ENCODE measurements at places on chromosomes 11 and 22.

- no peak for DNase-seq
These were observed 89.8 kb upstream of the MS4A8 start for GRCh38 chr11:60609632-60610031.

- no peak for DNase-seq
These were observed 3.3 kb downstream of the PLEKHA7 start for GRCh38 chr11:17010851-17011420.

GRCh38 chr11:1402355-1403077 lies 12.8 kb downstream of the BRSK2 start:
- DNase-seq = no peak

DNA sequence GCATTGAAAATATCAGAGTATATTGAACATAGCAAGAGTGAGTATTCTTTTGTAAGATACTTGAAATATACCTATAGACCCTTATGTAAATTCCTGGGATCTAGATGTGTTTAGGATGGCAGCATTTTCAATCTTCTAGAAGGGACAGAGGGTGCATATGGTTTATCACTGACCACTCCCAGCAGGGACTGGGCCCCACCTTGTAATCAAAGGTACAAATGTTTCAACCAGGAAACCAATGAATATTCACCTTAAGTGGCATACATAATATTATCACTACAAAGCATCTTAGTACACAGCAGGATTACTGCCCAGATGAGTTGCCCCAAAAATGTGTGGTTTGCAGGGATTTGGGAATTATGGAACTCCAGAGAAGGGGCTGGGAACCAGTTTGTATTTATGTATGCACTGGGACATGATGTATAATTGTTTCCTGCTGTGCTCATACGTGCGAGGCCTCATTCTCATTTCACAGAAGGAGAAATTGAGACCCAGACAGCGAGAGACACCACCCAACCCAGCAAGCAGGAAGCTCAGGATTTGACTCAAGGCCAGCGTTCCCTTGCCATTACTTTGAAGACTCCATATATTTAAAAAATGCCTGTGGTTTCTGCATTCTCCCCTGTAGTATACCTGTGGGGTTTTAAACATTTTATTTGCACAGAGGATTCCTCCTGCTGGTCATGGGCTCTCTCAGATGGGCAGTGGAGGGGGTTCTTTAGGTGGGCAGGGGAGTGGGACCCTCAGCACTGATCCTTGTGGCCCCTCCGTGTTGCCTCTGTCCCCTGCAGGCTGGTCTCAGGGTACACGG lies 5.2 kb downstream of the APOL4 start:
- DNase-seq = no peak

GRCh38 chr11:63022441-63022840 lies 6.8 kb upstream of the SLC22A8 start:
- no peak for DNase-seq

GRCh38 chr22:43731988-43732387 lies 80.1 kb downstream of the EFCAB6 start:
- no peak for DNase-seq

DNA sequence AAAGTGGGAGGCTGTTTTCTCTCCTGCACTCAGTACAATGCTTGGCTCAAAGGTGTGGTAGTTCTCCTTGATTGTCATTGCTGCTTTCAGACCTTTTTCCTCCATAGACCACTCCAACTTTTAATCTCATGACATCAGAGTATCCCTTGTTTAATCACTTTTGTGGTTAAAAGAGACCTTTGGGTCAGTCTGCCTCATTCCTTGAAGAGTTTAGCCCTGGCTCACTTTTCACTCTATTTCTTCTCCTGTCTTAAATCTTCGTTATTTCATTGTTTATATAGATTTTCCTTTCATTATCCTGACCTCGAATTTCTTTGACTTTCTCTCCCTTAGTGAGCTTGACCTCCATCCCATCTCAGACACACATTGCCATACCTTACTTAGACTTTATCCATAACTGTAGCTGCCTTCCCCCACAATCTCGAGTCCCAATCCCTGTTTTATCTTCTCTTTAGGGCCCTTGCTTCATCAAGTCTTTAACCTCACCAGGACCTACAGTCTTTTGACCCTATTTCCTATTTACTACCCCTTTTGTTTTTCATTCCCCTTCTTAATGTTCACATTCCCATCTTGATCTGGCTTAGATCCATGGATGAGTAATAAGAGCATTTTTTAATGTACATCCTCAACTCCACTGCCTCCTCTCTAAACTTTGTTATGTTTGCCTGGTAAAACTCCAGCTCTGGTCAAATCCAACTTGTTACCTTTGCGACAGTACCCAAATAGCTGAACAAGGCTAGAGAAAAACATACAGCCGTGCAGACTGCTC lies 9.5 kb downstream of the ATXN10 start:
- no peak for DNase-seq

- no peak for DNase-seq
These were observed 386.2 kb downstream of the NTM start for GRCh38 chr11:131756479-131757110.

DNA sequence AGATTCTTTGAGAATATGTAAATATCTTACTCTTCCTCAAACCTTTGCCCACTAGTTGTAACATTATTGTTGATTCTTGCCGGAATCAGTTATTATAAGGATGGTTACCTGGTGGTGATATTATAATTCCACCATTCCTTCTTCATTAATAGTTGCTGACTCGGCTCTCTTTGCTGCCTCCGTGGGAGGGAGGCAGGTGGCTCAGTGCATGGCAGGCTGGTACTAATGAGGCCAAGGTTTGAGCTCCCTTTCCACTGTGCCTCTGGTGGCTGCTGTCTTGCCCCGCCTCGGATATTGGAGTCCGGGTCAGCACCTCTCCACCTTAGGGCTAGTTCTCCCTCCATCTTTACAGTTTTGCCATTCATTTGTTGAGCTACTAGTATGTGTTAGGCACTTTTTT lies 12.7 kb downstream of the CD6 start:
- DNase-seq = no peak

- DNase-seq = no peak
These were observed 27.8 kb downstream of the TEAD1 start for GRCh38 chr11:12701811-12702592.

GRCh38 chr11:73236854-73237253 lies 18.8 kb downstream of the P2RY2 start:
- peak; percentile 49 for DNase-seq

DNA sequence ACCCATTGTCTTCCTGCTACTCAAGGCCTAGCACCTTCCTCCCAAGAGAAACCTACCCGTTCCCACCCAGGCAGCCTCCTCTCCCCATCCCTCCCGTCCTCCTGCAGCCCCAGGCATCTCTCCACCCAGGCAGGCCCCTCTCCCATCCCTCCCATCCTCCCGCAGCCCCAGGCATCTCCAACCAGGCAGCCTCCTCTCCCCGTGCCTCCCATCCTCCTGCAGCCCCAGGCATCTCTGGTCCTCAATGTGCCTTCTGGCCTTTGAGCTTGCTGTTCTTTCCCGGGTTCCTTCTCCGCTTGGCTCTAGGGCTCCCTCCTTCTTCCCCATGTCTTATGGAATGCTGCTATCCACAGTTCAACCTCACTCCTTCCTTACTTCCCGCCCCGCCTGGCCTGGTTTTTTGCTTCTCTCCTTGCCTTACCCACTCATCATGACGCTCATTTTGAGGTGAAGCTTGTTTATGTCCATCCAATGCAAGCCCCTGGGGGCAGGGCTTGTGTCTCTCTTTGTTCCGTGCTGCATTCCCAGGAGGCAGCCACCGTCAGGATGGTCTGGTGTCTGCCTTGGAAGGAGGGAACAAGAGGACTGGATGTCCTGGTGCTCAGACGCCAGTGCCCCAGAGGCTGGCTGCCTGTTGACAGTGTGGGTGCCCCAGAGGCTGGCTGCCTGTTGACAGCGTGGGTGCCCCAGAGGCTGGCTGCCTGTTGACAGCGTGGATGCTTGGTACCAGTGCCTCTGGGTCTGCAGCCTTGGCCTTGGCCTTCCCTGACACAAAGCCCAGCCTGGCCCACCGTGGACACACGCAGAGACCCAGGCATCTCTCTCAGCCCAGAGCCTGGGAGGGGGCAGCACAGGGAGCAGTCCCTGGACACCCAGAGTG lies 815.7 kb downstream of the BRD1 start:
- no peak for DNase-seq

GRCh38 chr11:3375552-3375951 lies 3.4 kb downstream of the ZNF195 start:
- no peak for DNase-seq

DNA sequence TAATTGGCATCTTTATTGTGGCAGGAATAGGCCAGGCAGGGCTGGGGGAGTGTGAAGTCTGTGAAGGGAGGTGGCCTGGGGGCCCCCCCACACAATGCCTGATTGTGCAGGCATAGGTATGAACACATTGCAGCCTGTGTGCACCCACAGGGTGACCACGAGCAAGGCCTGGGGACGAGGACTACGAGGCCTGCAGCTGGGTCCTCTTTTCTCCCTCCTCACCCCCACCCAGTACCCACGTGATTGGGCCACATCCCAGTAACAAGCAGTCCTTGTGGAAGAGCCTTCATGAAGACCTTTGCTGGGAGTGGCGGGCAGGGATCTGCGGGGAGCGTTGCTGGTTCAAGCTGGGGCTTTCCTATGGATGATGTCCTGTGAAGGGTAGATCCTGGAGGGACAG lies 29.3 kb downstream of the ZBTB16 start:
- DNase-seq = no peak

DNA sequence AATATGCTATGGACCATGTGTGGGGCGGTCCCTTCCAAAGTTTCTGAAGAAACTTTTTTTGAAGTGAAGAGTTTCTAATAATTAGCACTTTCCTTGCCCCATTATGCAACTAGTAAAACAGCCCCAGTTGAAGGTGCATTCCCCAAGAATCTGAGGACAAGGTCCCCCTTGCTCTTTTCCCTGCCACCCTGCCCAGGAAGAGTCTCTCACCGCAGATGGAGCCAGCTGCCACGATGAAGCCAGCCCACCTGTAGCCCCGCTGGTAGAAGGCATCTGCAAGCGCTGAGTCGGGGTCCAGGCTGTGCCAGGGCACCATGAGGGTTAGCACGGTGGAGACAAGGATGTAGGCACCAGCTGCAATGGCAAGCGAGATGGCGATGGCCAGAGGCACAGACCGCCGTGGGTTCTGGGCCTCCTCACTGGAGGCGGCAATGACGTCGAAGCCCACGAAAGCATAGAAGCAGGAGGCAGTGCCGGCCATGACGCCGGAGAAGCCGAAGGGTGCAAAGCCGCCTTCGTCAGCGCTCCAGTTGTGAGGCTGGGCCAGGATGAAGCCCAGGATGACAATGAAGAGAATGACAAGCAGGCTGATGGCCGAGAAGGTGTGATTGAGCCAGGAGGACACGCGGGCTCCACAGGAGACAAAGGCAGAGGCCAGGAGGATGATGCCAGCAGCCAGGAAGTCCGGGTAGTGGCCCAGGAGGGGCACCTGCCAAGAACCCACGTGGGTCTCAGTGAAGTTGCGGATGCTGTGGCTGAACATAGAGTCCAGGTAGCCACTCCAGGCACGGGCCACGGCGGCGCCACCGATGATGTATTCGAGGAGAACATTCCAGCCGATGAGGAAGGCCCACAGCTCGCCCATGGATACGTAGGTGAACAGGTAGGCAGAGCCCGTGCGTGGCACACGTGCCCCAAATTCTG lies 1.5 kb downstream of the SLC7A4 start:
- no peak for DNase-seq

GRCh38 chr22:37491106-37491505 lies 4.9 kb upstream of the MFNG start:
- DNase-seq = no peak

GRCh38 chr11:12177739-12178338 lies 67.4 kb downstream of the MICAL2 start:
- peak; percentile 5 for DNase-seq

DNA sequence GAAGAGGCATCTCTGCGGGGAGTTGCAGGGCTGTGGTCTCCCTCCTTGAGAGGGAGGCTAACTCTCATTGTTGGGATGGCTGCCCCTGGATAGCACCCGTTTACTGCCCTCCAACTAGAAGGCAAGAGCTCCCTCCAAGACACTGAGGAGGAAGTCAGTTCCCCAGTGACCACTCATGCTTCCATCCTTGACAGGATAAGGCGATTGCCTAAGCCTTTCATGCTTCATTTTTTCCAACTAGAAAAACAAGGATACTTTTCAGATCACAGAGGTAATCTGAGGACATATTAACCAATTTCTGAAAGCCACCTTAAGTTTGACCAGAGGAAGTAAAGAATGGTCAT lies 186.6 kb downstream of the MAML2 start:
- DNase-seq = no peak

DNA sequence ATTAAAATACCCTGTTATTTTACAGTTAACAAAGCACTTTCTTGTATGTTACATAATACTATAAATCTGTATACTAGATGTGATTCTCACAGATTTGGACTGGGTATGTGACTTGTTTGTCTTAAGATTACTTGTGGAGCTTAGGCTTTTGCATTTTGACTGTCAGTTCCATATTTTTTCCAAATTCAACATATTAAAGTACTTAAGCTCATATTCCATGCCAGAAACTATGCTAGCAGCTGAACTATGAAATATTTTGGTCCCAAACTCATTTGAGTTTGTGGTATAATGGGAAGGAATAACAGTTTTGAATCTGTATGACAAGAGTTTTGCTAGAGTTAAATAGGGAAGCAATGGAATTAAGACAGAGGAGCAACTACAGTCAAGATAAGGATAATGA lies 841.4 kb downstream of the JRKL start:
- no peak for DNase-seq

- DNase-seq = no peak
These were observed 102.2 kb downstream of the MICAL3 start for GRCh38 chr22:17921871-17922821.

GRCh38 chr22:18154821-18155390 lies 4.9 kb downstream of the USP18 start:
- no peak for DNase-seq

GRCh38 chr11:10294290-10294953 lies 403 bp upstream of the SBF2 start:
- DNase-seq = no peak

- DNase-seq = no peak
These were observed 1.5 kb downstream of the ZNF143 start for GRCh38 chr11:9462172-9462799.

DNA sequence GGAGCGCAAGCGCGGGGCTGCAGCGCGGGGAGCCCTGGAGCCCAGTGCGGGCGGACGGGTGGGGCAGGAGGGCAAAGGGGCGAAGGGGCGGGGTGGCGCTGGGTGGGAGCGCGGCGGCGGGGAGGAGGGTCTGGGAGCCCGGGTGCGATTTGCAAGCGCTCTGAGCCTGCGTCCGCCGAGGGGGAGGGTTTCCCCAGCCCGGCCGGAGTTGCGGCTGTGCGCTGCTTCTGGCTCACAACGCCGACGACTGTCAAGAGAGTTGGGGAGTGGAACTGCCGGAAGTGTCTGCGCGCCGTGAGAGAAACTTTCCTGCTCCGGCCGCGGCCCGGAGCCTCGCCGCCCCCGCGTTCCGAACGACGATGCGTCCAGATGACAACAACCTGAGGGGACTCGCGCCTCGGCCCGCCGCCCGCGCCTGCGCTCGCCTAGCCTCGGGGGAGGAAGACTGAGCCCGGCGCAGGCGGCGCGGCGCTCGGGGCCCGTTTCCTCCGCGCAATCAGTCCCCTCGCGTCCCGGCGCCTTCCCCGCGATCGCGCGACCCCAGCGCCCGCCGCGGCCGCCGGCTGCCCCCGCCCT lies at the start of gene ARHGAP42:
ARHGAP42 (plus strand) TSS at position 235 of the 576 bp plus-strand sequence. CDS start 391 bp downstream, outside the sequence.
- DNase-seq = peak; percentile 61

Measured in stimulated activated naive CD8-positive, alpha-beta T cell treated with anti-CD3 and anti-CD28 coated beads, Interleukin-15, Interleukin-2, amounts not matched to agents 100 U/mL and 50 U/mL, for 24 hours (primary cell).